ENCODE measurements at places on chromosomes 2 and 18.

- DNase-seq: no peak
Observed at GRCh38 chr2:128269990-128270671, 48.5 kb downstream of the HS6ST1 start.

DNA sequence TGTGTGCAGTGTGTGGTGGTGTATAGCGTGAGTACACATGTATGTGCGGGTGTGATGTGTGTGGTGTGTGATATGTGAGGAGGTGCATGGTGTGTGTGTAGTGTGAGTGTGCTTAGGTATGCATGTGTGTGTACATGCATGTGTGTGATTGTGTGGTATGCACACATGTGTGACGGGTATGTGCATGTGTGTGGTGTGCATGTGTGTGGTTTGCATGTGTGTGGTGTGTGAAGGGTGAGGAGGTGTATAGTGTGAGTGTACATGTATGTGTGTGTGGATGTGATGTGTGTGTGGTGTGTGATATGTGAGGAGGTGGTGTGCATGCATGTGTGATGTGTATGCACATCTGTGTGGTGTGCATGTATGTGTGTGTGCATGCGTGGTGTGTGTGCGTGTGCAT lies 105.6 kb downstream of the CMPK2 start:
- no peak for DNase-seq

DNA sequence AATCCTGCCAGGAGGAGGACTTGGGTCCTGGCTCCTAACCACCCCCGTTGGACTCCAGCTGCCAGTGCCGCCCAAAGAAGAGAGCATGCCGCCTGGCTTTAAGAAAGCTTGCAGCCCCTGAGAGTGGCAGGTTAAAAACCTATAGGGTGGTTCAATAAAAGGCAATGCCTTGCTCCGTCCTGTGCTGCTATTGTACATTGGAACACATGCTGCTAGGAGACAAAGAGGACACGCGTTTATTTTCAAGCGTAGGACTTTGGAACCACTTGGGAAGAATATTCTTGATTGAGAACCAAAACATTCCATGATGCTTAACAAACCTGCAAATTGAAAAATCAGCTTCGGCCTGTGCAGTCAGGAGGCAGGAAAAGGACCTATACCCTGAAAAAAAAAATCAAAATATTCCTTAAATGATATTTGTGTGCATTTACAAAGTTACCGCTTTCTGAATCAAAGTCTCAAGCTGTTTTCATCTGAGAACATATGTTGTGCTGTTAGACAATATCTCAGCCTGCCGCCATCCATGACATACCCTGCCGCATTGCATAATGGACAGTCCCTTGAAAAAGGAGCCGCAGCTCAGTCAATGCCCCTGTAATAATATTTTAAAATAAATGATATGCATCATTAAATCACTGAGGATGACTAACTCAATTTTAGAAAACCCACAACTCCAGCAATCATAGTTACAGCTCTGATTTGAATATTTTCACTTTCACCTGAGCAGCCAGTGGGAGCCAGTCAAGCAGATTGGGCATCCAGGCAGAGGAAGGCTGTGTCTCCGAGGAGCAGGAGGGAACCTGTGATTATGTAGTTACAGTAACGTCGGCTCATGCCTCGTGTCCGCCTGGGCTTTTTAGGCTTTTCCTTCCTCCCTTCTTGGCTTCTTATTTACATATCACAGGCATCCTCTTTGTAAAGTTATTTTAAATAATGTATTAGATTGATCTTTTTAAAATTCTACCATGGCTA lies 805.6 kb upstream of the FANCL start:
- DNase-seq: no peak

GRCh38 chr18:79241755-79242154 lies 154.0 kb upstream of the NFATC1 start:
- DNase-seq: no peak

GRCh38 chr18:23487738-23488570 lies 15.4 kb upstream of the RMC1 start:
- DNase-seq: peak; percentile 73

- peak; percentile 68 for DNase-seq
Observed at GRCh38 chr18:33231474-33232317, 208.8 kb downstream of the CCDC178 start.

GRCh38 chr2:60644951-60645350 lies 91.5 kb upstream of the BCL11A start:
- DNase-seq: no peak

- peak; percentile 17 for DNase-seq
Observed at GRCh38 chr2:102520009-102520408, 47.0 kb downstream of the SLC9A4 start.

DNA sequence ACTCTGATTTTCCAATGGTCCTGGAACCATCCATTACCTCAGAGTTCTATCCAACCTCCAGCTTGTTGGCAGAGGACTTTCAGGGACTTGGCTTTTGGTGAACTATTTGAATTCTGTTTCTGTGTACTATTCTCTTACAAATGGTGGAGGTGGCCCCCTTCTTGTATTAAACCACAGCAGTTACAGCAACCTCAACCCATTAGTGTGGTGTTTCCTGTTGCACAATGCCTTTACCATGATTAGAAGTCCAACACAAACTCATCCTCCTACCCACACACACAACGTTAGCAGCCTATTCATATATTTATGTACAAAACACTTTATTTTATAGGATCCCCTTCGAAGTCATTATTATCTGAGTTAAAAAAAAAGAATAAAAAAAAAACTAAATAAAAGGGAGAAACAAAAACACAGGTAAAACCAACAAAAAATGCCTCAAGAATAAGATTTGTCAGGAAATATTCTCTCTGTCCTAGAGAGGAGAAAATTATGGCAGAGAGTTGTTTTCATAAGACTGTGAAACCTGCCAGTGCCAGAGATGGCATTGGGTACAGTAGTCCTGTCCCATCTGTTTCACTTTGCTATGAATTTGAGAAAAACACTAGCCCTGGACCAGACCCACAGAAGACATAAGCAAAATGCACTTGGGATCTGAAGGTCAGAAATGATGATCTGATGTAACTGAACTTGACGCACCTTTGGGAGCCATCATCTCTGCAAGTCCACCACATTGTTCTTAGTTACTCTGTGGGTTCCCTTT lies 1896.0 kb upstream of the PIK3C3 start:
- no peak for DNase-seq

DNA sequence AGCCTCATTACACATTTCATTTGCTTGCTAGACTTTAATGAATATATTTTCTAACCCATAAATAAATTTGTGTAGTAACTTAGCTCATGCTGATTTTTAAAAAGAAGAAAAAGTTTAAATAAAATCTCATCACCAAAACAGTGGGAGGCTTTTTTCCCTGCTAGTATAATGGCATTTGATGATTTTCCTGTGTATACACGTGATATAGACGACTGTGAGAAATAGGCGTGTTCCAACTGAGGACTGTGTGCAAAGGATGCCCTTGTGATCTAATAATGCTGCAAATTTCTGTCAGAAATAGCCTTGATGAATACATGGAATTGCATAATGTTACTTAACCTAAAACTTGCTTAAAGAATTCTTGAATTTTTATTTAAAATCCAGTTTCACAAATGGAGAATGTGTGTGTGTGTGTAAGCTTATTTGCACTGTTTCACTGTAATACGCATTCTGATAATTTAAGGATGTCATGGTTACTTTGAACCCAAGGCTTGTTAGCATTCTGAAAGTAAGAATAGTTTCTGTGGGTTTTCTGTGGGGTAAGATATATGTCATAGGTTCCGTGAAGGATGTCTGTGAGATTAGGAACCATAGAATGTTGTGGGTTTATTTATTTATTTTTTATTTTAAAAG lies 178.0 kb downstream of the DLGAP1 start:
- no peak for DNase-seq

- no peak for DNase-seq
Observed at GRCh38 chr2:225328192-225328591, 71.3 kb upstream of the NYAP2 start.

Data from activated naive CD4-positive, alpha-beta T cell treated with anti-CD3 and anti-CD28 coated beads, Interleukin-2, amount 50 U/mL, for 72 hours (primary cell).